GM12878 (cell line): ENCODE measurements at places on chromosomes 6 and 20.

DNA sequence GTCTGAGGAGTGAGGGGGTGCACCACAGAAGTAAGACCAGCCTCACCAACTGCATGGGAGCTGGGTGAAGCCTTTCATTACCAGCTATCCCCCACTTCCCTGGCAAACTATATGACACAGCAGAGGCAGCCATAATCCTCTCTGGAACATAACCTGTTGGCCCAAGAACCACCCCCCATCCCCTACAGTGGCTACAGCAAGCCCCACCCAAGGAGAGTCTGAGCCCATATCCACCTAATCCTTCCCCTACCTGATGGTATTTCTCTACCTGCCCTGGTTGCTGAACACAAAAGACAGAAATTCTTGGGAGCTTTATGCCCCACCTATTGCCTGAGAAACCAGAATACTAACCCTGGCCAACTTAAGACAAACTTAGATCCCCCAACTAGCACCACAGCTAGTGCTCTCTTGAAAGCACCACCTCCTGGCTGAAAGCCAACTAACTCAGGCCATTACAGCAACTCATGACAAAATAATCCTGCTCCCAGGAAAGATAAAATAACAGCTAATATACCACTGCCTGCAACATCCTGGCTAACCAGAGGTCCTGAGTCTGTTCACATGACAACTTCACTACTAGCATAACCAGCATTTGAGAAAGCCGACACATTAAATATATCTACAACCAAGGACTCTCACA, 11.2 kb downstream of the RNGTT start:
- H3K36me3 ChIP-seq, result 0 out of 2 replicates have a peak, but pooled peaks cover 3% of the 10 kb centered on the region
- no peak overlapping the region for H3K27ac ChIP-seq
- no peak for DNase-seq
- H3K4me1 ChIP-seq, result no peaks in the 10 kb centered on the region
- H3K4me3 ChIP-seq, result no peak overlapping the region

DNA sequence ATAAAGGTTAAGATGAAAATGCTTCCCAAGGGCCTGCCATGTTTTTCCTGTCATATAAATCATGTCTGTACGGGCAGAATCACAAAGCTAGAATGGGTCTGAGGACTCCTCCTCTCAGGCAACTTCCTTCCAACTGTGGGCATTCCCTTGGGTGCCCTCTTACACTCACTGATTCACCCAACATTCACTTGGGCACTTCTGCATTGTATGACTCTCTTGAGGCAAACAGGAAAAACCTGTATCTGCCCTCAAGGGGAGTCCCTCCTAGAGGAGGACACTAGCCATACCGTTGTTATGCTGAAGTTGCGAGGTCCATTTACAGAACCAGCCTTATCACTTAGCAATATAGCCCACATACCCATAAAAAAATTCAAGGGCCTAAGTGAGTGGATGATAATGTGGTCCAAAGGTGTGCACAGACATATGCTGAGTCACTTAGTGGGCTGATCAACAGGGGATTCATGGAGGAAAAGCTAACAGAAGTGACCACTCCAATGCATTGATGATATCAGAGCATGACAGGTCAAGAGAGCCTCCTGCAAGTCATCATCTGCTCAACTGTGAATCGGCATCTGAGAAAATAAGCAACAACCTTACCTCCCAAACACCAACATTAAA, 131.1 kb downstream of the ATXN1 start:
- no peak overlapping the region for H3K4me3 ChIP-seq
- no peaks in the 10 kb centered on the region for H3K36me3 ChIP-seq
- H3K27me3 ChIP-seq, result no peaks in the 10 kb centered on the region
- no peak for DNase-seq

GRCh38 chr6:26420688-26421171, 18.7 kb downstream of the BTN3A1 start:
- DNase-seq, result no peak
- no peaks in the 10 kb centered on the region for H3K36me3 ChIP-seq
- peak overlapping the region; percentile 26 for H3K27ac ChIP-seq
- H3K4me3 ChIP-seq, result peak overlapping the region; percentile 69; the same call in 1 of the 2 replicates

DNA sequence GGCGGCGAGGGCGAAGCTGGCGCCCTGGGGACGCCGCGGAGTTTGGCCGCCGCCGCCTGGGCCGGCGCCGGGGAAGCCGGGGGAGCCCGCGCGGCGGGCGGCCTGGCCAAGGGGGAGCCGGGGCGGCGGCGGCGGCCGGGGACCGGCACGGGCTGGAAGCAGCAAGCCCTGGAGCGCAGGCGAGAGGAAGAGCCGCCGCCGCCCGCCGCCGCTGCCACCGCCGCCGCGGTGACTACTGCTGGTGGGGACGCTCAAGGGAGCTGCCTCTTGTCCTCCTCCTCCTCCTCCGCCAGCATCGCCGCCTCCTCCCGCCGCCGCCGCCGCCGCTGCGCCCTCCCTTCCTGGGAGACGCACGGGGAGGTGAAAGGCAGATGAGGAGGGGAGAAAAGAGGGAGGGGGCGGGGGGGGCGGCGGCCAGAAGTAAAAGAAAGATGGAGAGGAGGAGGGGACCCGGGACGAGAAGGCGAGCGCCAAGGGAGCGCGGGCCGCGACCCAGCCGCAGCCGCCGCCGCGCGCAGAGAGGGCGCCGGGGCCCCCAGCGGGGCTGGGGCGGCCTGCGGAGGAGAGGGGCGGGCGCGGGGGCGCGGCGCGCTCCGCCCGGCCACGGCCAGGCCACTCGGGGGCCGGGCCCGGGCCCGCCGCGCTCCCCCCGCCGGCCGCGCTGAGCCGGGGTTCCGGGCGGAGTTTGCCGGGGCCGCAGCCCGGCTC, 846 bp downstream of the PDE10A start:
- H3K27me3 ChIP-seq, result peaks cover 18% of the 10 kb centered on the region
- no peak overlapping the region for H3K27ac ChIP-seq
- no peaks in the 10 kb centered on the region for H3K4me1 ChIP-seq
- no peak overlapping the region for H3K4me3 ChIP-seq
- DNase-seq, result no peak

- H3K4me3 ChIP-seq, result no peak overlapping the region
- no peak overlapping the region for H3K27ac ChIP-seq
- no peaks in the 10 kb centered on the region for H3K27me3 ChIP-seq
- peaks cover 32% of the 10 kb centered on the region for H3K4me1 ChIP-seq
Measured at GRCh38 chr20:32792316-32792715, 27.4 kb upstream of the MAPRE1 start.

DNA sequence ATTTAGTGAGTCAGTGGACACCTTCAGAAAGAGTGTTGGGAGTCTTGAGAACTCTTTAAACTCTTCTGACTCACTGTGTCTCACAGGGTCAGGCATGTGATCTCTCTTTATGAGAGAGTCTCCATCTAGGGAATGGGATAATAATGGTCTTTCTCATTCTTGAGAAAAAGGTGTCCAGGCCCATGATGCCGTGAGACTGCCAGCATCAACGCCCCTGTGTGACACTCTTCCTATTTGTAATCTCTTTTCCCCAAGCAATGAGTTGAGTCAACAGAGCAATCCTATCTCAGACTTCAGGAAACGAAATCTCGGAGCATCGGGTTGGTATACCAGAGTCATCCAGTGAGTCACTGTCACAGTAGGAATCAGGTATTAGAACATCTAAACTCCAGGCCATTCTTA, 82.3 kb upstream of the BMP2 start:
- H3K27me3 ChIP-seq, result no peaks in the 10 kb centered on the region
- no peaks in the 10 kb centered on the region for H3K4me1 ChIP-seq
- DNase-seq, result no peak
- no peak overlapping the region for H3K4me3 ChIP-seq
- H3K36me3 ChIP-seq, result no peaks in the 10 kb centered on the region

DNA sequence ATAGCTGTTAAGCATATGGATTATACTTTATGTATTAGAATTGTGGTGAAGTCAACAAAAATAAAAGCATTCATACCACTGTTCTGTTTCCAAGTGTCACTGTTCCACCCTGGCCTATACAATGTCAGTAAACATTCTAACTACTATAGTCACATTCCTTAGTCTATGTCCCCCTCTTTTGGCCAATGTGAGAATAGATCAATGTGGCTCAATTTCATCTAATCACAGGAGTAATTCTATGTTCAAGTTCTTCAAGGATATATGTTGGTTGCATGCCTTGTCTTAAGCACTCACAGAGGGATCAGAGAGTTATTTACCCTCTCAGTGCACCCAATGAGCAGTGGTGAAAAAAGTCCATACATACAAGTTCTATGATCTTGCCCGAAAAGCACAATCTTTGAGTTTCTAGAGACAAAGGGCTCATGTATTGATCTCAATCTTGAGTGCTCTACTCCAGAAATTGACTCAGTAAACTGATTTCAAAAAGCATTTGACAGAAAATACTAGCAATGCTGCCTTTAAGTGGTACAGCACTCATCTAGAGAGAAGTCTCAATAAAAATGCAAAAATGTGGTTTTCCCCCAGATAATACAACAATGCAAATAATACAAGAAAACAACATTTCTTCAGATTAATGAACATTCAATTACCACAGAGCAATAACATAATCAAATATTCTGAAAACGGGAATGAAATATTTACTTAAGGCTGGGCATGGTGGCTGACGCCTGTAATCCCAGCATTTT, 16.5 kb downstream of the SMLR1 start:
- no peak overlapping the region for H3K4me3 ChIP-seq
- H3K36me3 ChIP-seq, result no peaks in the 10 kb centered on the region
- H3K27me3 ChIP-seq, result no peaks in the 10 kb centered on the region
- no peaks in the 10 kb centered on the region for H3K4me1 ChIP-seq
- H3K27ac ChIP-seq, result no peak overlapping the region

DNA sequence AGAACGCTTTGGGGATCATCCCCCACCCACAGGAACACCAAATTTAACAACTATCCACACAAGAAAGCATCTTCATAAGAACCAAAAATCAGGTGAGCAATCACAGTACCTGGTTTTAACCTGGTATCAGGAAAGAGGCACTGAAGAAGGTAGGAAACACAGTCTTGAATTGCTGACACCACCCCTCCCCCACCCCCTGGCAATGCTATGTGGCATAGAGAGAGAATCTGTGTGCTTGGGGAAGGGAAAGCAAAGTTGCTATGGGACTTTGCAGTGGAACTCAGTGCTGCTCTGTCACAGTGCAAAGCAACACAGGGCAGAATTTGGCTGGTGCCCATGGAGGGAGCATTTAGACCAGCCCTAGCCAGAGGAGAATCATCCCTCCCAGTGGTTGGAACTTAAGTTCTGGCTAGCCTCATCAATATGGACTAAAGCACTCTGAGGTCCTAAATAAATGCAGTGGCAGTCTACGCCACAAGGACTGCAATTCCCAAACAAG, 565.5 kb downstream of the EPM2A start:
- DNase-seq, result no peak
- H3K36me3 ChIP-seq, result no peaks in the 10 kb centered on the region
- H3K4me3 ChIP-seq, result no peak overlapping the region

GRCh38 chr6:10042280-10042679, 372.6 kb downstream of the TFAP2A start:
- no peaks in the 10 kb centered on the region for H3K27me3 ChIP-seq
- H3K4me3 ChIP-seq, result no peak overlapping the region
- H3K27ac ChIP-seq, result no peak overlapping the region
- no peak for DNase-seq

DNA sequence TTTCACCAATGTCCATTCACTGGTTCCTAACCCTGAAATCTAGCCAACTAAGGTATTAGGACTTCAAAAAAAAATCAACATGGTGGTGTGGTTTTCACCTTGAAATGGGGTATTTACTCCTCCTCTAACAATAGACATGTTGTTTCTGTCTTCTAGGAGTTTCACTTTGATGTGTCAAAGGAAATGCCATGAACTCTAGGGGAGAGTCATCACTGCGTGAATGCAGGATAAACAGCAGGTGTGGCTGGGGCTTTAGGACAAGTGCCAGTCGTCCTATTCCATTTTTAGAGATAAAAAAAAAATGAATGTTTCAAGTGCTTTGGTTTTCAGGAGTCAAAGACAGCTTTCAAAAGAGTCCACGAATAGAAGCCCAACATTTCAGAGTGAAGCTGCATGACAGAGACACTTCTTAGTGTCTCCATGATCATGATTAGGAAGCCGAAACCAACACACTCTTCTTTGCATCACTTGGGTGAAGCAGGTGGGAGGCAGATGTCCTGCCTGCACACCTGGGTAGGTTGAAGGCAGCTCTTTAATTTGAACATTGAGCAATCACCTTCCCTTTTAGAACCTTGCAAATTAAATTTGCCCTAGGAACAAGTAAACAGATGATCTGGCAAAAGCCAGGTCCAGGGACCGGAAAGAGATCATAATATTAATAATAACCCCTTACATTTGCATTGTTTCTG, 328.5 kb upstream of the PRDM1 start:
- no peak overlapping the region for H3K27ac ChIP-seq
- DNase-seq, result peak; percentile 76
- no peak overlapping the region for H3K4me3 ChIP-seq
- H3K27me3 ChIP-seq, result no peaks in the 10 kb centered on the region; the same call in 1 of the 2 replicates
- no peaks in the 10 kb centered on the region for H3K36me3 ChIP-seq

GRCh38 chr6:10529231-10529801, 8.2 kb downstream of the GCNT2 start:
- no peak for DNase-seq
- H3K27ac ChIP-seq, result peak overlapping the region; percentile 73
- peak overlapping the region; percentile 82 for H3K4me3 ChIP-seq
- no peaks in the 10 kb centered on the region for H3K36me3 ChIP-seq
- H3K4me1 ChIP-seq, result peaks cover 7% of the 10 kb centered on the region
- H3K27me3 ChIP-seq, result no peaks in the 10 kb centered on the region

DNA sequence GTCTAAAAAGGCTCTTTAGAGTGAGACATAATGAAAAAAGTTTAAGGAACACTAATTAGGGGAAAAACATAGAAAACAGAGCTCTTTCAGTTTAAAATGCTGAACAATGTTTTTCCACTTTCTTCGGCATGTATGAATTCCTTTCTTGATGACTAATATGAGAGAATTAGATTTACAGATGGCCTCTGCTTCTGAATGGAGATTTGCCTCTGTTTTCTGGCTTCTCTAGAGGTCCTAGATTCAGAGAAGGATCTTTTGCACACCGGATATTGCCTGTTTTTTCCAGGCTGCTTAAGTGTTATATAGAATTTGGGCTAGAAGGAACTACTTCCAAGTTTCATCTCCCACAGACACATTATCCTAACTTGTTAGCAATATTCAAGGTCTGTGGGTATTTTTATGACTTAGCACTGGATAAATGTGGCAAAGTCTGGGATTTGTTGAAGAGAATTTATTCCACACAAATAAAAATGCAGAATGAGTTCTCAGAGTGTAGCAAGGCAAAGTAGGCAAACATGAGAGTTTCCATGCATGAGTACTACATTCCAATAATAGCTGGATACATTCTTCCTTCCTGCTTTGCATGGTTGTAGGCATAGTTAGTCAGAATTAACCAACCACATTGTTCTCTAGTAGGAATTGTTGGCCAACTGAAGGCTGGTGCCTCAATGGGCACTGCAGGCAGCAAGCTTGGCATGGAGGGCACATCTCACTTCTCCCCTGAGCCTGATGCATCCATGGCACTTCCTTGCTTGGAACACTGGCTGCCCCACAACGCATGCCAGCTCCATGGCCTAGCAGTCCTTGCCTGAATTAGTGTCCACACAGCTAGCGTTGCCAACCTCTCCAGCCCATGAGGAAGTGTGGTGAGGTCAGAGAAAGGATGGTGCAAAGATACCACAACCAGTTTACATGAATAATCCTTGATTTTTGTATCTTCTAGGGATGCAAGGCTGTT, 224.2 kb downstream of the CLIC5 start:
- no peak overlapping the region for H3K4me3 ChIP-seq
- DNase-seq, result no peak
- no peaks in the 10 kb centered on the region for H3K4me1 ChIP-seq
- no peaks in the 10 kb centered on the region for H3K27me3 ChIP-seq
